Cardiac fibroblast (primary cell): ENCODE measurements at places on chromosomes 4 and X.

DNA sequence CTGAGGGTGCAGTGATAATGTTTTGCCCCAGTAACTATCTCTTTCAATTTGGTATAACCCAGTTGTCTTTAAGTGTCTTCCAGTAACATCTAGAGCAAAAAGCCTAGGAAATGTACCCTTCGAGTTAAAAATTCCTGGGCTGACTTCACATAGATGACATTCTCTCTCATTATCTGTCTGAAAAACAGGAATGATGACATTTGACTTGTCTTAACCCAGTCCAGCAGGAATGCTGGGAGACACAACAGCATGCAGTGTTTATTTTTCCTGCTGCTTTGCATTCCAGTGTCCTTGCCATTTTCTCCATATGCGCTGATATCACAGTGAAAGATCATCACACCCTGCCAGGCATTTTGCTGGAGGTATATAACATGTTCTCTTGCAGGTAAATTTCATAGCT is 130.0 kb downstream of the SOWAHB start:
- no peak for DNase-seq

DNA sequence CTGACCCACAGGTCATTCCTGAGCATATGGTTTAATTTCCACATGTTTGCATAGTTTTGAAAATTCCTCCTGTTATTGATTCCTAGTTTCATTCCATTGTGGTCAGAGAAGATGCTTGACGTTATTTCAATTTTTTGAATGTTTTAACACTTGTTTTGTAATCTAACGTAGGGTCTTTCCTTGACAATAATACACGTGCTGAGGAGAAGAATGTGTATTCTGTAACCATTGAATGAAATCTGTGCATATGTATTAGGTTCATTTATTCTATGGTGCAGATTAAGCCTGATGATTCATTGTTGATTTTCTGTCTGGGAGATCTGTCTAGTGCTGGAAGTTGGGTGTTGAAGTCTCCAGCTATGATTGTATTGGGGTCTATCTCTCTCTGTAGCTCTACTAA is 486.4 kb upstream of the RPS6KA3 start:
- no peak for DNase-seq

- DNase-seq: no peak
Measured at GRCh38 chr4:131721883-131722282, 1427.2 kb upstream of the PCDH10 start.

GRCh38 chr4:32417113-32417704 is 1697.0 kb downstream of the PCDH7 start:
- peak; percentile 4 for DNase-seq

GRCh38 chr4:24091639-24092233 is 201.9 kb upstream of the PPARGC1A start:
- no peak for DNase-seq

GRCh38 chr4:102390438-102390837 is 45.2 kb upstream of the SLC39A8 start:
- peak; percentile 81 for DNase-seq

GRCh38 chr4:137627739-137628460 is 95.6 kb upstream of the PCDH18 start:
- DNase-seq: no peak

GRCh38 chr4:180675359-180675650 is 1567.9 kb upstream of the TENM3 start:
- no peak for DNase-seq

DNA sequence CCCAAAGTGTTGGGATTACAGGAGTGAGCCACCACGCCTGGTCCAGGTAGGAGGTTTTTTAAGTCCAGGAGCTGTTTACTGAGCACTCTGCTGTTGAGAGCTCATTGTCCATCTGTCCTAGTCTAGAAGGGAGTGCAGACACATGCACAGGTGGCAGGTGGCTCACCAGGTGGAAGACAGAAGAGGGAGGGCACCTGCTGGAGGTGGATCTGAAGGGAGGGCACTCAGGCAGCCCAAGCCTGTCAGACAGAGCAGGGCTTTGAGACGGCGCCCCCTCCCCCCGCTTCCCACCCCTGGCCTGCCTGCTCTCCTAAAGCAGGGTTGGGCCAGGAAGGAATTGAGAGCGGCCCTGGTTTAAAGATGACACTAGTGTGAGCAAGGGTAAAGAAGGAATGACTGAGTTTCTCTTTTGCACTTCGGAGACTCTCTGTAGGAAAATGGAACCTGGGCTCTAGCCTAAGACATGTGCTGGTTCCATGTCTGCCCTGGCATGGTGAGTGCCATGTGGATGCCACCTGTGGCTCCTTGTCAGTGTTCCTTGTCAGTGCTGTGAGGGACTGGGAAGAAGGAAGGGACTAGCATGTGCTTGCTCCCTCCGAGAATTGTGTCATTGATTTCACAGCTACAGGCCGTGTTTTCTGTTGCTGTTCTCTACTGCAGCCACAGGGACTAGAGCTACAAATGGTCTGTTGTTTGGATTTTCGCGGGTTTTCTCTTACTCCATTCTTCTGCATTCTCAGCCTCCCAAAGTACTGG is 108.6 kb downstream of the TNIP2 start:
- no peak for DNase-seq

GRCh38 chr4:41967392-41967791 is 14.2 kb upstream of the DCAF4L1 start:
- DNase-seq: no peak

- DNase-seq: peak; percentile 82
Measured at GRCh38 chr4:89324671-89325070, 17.1 kb upstream of the GPRIN3 start.

GRCh38 chr4:7294176-7294756 is 101.9 kb downstream of the SORCS2 start:
- no peak for DNase-seq

GRCh38 chrX:103275947-103276567 is 493 bp downstream of the TCEAL5 start:
- DNase-seq: no peak

DNA sequence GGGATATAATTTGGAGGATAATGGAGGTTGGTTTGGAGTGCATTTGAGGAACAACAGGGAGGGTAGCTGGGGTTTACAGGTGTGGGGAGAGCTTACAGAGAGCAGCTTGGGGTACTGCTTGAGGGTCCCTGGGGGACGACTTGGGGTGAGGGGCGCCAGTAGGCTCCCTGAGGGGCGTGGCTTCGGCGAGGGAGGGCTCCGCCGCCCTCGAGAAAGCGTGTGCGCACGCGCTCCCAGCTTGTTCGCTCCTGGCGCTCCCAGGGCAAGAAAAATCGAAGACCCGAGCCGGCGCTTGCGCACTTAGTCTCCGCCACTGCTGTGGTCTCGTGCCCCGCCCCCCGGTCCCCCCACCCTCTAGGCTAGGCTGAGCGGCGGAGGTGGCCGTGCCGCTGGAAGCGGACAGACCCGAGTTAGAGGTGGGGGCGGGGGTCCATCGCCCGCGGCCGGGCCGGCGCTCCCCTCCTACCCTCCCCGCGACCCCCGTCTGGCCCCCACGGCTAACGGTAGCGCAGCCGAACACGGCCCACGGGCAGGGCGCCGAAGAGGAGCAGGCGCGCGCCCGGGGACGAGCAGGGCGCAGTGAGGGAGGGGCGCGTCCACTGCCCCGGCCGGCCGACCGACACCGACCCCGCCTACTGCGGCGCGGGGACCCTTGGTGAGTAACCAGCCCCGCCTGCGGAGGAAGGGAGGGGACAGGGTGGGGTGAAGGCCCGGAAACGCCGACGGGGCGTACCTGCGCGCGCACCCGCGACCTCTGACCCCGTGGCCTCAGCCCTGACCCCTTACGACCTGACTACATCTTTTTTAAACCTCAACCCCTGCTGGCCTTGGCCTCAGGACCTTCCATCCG is 5.4 kb upstream of the CCDC120 start:
- peak; percentile 59 for DNase-seq

DNA sequence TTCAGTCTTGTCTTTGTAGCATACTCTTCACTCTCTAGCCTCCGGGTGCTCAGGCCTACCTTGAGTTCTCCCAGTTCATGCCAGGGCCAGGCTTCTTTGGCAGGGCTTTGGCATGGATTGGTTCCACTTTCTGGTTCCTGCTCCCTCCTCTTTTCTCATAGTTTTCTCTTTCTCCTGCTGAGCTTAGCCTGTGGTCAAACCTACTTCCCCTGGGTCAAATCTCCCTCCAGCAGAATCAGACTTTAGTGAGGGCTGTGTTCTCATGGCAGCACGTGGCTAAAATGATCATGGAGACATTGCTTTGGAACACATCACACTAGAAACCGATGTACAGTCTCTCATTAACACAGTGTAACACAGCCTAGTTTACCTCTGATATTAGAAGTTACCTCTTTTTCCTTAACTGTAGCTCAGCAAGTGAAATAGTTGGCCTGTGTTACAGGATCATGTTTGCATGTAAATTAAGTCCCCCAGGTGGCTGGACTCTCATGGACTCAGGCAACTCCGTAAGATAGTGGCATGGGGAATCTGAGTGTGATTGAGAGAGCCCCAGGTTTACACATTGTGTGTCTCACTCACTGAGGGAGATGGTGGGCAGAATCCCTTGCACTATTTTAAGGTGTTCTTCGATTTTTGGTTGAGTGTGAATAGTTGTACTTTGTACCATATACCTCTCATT is 13.3 kb downstream of the RAB9A start:
- no peak for DNase-seq

- no peak for DNase-seq
Measured at GRCh38 chr4:184216515-184216914, 1.2 kb downstream of the ENPP6 start.

GRCh38 chr4:158277558-158277957 is 67.3 kb downstream of the TMEM144 start:
- no peak for DNase-seq

GRCh38 chr4:36283912-36284465 is 2.6 kb downstream of the DTHD1 start:
- DNase-seq: no peak

DNA sequence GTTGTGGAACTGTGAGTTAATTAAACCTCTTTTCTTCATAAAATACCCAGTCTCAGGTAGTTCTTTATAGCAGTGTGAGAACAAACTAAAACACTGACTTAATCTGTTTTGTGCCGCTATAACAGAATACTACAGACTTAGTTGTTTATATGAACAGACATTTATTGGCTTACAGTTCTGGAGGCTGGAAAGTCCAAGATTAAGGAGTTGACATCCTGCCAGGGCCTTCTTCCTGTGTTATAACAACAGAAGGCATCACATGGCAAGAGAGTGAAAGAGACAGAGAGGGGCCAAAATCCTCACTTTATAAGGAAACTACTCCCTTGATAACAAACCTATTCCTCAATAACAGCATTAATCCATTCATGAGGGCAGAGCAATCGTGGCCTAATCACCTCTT is 42.5 kb upstream of the KCNIP4 start:
- DNase-seq: peak; percentile 56

GRCh38 chr4:112416464-112416863 is 99.5 kb downstream of the NEUROG2 start:
- no peak for DNase-seq

DNA sequence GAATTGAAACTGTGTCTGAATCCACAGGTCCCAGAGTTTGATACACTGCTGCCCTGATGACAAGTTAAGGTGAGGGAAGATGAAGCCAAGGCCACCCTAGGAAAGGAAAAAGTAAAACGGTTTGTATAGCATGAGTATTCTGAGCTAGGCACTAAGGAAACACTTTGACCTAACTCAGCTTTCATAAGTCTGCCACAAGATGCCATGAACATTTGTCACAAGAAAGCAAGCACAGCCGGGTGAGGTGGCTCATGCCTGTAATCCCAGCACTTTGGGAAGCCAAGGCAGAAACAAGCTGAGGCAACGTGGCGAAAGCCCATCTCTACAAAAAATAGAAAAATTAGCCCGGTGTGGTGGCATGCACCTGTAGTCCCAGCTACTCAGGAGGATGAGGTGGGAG is 34.2 kb downstream of the ELOVL6 start:
- DNase-seq: peak; percentile 79

GRCh38 chr4:177185579-177185978 is 124.1 kb upstream of the NEIL3 start:
- no peak for DNase-seq

- DNase-seq: no peak
Measured at GRCh38 chr4:180292339-180292738, 1950.9 kb upstream of the TENM3 start.

DNA sequence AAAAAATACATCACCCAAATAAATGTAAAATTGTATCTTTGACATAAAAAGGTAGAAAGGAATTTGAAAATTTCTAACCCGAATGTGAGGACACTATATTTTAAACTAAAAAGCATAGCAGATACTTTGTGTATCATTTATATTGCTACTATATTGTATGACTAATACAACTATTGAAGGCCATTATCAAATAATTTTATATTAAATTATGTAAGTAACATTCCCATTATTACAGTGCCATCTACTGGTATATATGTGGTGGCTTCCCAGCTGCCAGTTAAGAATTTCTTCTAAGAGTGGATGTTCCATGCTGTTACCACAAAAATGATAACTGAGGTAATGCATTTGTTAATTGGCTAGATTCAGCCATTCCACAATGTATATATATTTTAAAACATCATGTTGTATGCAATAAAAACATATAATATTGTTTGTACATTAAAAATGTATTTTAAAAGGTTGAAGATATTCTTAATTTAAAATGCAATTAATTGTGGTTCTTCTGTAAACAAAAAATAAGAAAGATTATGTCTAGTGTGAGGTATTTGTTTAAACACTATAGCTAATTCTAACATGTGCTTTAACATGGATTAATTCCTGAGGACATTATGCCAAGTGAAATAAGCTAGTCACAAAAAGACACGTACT is 65.3 kb downstream of the EGF start:
- peak; percentile 72 for DNase-seq

GRCh38 chrX:1316527-1316926 is 20.1 kb upstream of the IL3RA start:
- DNase-seq: no peak

DNA sequence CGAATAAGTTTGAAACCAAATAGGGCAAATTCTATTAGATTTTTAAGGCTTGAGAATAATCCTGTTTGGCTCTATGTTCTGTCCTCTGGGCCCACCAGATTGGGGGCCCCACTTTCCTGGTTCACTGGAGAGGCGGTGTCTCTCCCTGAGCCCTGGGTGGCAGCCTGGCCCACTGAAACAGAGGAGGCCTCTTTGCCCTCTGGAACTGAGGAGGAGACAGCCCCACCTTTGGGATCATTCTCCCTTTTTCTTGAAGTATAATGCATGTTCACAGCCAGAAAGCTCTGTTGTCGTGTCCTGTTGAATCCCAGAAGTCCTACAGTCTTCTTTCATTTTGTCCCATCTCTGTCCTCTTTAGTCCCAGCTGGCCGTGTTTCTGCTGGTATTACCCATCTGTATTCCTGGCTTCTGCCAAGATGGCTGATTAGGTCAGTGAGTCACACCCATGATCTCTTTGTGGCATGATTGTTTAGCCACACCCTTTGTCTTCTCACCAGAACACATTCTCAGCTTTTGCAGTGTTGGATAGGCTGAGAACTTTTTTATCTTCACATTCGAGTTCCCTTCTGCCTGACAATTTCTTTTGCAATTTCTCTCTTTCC is 8.1 kb upstream of the TBC1D25 start:
- peak; percentile 86 for DNase-seq

- DNase-seq: peak; percentile 3
Measured at GRCh38 chrX:47746446-47746845, 87.5 kb upstream of the UXT start.

GRCh38 chr4:148057516-148057915 is 325.6 kb downstream of the ARHGAP10 start:
- no peak for DNase-seq
